ENCODE measurements at places on chromosomes 4 and X.

GRCh38 chr4:144366425-144366824, 225.9 kb upstream of the GYPA start:
- no peak for DNase-seq

DNA sequence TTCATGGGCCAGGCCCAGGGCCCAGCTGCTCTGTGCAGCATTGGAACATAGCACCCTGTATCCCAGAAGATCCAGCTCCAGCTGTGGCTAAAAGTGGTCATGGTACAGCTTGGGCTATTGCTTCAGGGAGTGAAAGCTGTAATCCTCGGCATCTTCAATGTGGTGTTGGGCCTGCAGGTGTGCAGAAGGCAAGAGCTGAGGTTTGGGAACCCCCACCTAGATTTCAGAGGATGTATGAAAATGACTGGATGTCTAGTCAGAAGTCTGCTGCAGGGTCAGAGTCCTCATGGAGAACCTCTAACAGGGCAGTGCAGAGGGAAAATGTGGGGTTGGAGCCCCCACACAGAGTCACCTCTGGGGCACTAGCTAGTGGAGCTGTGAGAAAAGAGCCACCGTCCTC, 341.7 kb downstream of the PPP3CA start:
- DNase-seq = no peak

DNA sequence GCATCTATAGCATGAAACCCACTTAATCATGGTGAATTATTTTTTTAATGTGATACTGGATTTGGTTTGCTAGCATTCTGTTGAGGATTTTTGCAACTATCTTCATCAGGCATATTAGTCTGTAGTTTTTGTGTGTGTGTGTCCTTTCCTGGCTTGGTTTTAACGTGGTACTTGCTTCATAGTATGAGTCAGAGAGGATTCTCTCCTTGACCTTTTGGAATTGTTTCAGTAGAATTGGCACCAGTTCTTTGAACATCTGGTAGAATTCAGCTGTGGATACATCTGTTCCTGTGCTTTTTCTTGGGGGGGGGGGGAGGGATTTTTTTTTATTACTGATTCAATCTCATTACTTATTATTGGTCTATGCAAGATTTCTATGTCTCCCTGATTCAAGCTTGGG, 232.0 kb upstream of the KLF8 start:
- DNase-seq = no peak

DNA sequence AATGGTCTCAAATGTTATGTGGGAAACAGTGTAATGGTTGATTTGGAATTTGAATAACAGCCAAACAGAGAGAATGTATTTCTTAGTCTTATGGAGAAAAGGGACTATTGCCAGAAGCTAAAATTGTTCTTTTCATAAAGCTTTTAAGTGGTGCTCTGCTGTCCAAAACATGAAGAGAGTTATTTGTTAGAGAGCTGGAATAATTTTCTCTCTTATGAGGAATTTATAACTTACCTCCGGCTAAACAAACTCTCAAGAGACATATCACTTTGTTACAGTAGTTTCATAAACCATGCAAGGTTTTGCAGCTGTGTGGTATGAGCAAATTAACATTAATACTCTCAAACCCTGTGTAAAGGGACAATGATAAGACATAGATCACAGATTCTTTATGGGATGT, 28.6 kb downstream of the SULT1B1 start:
- DNase-seq = no peak

GRCh38 chrX:137194164-137194563, 160.4 kb upstream of the GPR101 start:
- DNase-seq = peak; percentile 27

DNA sequence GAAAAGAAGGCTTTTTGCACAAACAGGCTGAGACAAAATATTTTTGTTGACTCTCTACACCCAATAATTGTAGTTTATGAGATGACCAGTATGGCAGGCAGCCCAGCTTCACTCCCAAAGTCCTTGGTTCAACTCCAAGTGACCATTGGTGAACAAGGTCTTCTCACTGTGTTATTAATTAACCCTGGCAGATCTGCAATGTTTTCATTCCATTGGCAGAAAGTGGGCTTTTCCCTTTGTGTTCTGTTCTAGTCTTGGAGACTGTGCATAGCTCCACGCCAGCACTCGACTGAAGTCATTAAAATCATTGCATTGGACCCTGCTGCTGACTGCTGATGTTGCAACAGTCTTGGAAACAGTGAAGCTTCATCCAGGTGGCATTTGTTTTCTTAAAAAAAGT, 277.3 kb upstream of the HAND2 start:
- no peak for DNase-seq

DNA sequence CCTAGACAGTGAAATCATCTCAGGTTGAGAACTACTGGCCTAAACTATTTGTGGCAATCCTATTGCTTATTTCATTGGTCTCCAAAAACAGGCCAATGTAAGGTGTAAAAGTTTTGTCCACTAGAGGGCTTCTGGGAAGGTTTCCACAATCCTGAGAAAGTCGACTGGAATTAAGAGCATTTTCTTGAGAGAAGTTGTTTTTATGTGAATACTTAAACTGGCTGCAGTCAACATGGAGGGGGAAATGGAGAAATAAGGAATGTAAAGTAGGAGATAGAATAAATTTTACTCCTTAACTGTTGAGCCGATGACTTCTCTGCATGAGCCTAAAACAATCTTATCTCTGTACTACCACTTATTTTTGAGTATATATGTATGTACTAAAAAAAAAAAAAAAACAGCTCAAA, 11.0 kb upstream of the EIF4E start:
- DNase-seq = peak; percentile 54

- DNase-seq = no peak
These were observed 99.9 kb downstream of the AREG start for GRCh38 chr4:74544655-74545361.

DNA sequence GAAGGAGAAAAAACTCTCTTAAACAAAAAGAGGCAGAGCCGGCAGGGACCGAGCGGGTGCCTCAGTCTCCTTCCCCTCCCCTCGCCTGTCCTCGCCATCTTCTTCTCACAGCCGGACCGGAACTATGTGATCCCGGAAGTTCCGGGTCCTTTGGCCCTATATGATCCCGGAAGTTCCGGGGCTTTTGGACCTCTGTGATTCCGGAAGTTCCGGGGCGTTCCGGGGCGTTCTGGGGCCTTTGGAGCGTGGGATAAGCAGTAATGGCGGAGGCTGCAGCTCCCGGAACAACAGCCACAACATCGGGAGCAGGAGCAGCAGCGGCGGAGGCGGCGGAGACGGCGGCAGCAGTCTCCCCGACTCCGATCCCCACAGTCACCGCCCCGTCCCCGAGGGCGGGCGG, 98.9 kb upstream of the MED14 start:
- DNase-seq = no peak

GRCh38 chr4:110933341-110933740, 310.5 kb upstream of the PITX2 start:
- DNase-seq = no peak

- no peak for DNase-seq
These were observed 133.9 kb downstream of the PDGFRA start for GRCh38 chr4:54363037-54363436.

- DNase-seq = no peak
These were observed 217.6 kb upstream of the GALNT7 start for GRCh38 chr4:172950990-172951389.

- peak; percentile 23 for DNase-seq
These were observed 12.4 kb downstream of the PPID start for GRCh38 chr4:158710814-158711213.

- DNase-seq = peak; percentile 37
These were observed 121.1 kb upstream of the NDST4 start for GRCh38 chr4:115234405-115235093.

DNA sequence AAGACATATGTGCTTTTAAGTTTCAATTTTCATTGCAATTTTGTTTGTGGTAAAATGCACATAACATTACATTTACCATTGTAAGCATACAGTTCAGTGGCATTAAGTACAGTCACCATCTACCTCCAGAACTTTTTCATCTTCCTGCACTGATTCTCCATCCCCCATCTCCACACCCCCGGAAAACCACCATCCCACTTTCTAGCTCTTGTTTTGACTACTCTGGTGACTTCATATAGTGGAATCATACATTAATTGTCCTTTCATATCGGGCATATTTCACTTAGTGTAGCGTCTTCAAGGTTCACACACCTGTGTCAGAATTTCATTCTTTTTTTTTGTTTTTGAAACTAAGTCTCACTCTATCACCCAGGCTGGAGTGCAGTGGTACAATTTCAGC, 143.5 kb downstream of the GPR143 start:
- DNase-seq = no peak

DNA sequence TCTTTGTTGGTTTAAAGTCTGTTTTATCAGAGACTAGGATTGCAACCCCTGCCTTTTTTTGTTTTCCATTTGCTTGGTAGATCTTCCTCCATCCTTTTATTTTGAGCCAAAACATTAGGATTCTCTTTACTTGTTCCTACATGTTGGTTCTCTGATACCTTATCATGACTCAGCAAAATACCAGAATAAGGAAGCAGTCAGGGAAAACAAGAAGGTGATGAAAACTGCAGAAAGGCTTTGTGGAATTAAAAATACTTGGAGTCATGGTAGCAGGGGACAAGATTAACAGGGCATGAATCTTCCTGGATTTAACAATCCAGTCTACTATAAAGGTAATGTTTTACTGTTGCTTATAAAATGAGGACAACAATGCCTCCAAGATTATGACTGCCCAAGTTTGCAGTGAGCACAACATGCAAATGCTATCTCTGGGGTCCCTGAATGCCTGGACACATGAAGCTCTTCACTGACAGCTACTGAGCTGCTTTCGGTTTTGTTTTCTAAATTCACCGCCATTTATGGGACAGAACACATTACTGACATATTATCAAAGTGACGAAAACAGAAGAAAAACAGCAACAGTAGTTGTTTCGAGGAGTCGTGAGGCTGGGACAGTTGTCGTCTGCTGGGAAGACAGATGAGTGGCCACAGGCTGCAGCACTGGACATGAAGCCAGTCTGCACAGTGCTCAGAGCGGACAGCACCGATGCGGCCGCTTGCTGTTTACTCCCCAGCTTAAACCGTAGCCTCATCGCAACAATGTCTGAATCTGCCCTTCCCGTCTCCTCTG, 174.5 kb upstream of the DKK2 start:
- DNase-seq = no peak

DNA sequence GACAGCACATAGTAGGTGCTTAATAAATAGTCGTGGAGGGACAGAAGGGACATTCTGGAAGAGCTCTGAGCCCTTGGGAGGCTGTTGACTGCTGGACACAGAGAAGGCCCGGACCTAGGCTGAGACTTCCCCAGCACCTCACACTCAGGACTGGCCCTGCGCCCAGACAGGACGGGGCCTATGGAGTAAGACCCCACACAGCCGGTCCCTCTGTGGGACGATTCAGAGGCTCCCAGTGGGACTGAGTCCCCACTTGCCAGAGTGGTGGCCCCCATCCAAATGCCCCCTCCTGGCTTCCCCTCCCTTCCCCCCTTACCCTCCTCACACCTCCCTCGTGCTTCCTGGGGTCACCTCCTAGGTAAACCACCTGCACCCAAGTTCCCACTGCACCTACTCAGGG, 8.9 kb downstream of the ABLIM2 start:
- DNase-seq = no peak

DNA sequence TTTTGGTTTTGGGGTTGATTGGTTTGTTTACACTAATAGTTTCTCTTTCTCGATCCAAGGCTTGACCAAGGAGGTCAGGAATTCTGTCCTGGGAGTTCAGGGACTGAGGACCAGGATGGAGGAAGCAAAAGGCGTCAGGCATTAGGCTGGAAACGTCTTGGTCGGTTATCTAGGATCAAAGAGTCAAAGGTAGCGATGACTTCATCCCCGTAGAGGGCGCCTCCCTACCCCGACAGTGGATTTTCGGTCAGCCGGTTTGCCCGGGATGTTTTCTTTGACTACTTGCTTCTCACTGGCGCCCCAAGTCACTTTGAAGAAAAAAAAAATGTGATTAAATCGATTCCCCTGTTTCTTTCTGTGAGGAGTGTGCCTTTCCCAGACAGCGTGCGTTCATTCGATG, 980 bp upstream of the FHDC1 start:
- DNase-seq = no peak

- DNase-seq = no peak
These were observed 80.1 kb downstream of the HUWE1 start for GRCh38 chrX:53606456-53606855.

DNA sequence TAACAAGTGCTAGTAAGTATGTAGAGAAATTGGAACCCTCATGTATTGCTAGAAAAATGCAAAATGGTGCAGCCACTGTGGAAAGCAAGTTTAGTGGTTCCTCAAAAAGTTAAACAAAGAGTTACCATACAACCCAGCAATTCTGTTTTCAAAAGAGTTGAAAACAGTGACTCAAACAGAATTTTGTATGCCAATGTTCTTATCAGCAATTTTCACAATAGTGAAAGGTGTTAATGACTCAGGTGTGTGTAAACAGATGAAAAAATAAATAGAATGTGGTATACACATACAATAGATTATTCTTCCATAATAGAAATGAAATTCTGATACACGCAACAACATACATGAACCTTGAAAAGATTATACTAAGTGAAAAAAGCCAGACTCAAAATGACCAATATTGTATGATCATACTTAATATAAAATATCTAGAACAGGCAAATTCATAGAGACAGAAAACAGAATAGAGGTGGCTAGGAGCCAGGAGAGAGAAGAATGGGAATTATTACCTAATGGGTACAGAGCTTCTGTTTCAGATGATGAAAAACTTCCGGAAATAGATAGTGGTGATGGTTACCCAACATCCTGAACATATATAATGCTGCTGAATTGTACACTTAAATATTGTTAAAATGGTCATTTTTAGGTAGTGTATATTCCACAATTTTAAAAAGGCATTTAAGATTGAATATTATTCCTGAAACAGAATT, 51.6 kb downstream of the WDFY3 start:
- peak; percentile 35 for DNase-seq

DNA sequence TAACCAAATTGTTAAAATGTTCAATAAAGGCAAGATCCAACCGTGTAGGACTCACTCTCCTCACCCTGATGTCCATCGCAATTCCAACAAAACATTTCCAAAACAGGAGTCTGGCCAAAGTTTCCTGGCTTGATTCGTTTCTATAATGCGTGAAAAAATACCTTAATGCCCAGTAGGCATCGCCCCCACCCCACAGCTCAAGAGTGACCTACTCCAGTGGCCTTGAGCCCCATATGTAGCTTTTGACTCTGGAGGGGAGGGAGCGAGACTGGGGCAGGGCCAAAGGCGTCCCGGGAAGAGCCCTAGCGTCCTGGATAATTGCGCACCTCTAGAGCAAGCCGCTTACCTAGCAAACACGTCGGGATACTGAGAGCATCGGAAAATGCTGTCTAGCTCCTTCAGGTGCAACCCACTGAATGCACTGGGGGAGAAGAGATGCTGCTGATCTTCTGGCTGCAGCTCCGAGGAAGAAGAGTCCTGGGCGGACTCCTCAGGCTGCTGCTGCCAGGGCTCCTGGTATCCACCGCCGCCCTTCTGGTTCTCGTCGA, 55.6 kb upstream of the NKAP start:
- DNase-seq = no peak

- DNase-seq = no peak
These were observed 19.8 kb upstream of the GTPBP6 start for GRCh38 chrX:338281-338835.

GRCh38 chrX:71650333-71650969, 16.9 kb upstream of the LOC101059915 start:
- DNase-seq = no peak

All from suppressor macrophage treated with lipopolysaccharide for 4 hours (primary cell).